Progenitor cell of endocrine pancreas (in vitro differentiated cells): ENCODE measurements at places on chromosomes 2 and 18. TPM values are rescaled to one million over a fixed set of nuclear protein-coding genes. Genes with fewer than 3 reads are reported as not detected.

LRP1B gene
- 0.57 and 1.4 TPM in 2 replicates for total RNA-seq

ABCG8 gene
- total RNA-seq, result not detected in 2 replicates

DNA sequence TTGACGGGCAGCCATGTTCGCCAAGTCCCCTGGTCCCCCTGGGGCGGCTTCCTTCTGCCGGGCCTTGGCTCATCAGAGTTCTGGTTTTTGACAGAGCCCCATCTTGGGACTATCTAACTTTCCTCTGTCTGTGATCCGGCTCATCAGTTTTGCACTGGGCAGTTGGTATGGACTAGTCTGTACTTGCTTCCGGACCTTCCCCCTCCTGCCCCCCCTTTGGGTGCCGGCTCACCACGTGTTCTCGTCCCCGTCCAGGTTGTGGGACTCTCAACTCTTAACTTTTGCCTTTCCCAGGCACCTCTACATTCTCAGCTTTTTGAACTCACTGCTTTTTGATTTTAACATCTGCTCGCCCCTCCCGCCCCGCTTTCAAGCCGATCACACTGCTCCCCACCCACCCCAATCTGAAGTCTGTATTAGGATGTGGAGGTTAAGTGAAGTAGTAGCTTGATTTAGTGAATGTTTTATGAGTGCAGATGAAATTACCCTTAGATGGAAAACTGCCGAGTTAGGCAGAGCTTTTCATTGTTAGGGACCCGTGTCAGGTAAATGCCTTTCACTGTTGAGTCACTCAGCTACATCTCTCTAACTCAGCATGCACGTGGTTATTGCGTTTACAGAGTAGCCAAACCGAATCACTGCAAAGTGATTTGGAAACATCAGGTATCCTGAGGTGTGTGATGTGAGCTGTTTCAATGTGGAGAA, 874 bp downstream of the WDR43 start:
- peaks cover 4% of the 10 kb centered on the region for H3K27me3 ChIP-seq
- H3K4me3 ChIP-seq, result peak overlapping the region; percentile 84
- no peak for DNase-seq
- H3K27ac ChIP-seq, result peak overlapping the region; percentile 96

DNA sequence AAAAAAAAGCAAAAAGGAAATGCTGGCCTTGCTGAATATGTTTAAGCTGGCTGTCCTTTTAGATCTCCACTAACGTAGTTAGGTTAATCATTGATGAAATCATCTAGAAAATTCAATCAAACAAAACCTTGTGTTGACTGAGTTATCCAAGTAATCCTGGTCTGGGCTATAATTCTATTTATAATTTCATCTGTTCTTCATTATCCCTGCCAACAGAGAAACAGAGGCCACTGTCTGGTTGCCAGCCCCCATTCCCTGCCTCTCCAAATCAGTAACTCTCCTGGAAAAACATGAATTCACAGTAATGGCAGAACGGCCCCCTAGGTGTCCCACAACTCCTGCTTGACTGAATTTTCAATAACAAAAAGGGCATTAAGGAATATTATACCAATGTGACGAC, 24.6 kb downstream of the DOCK10 start:
- H3K4me1 ChIP-seq, result peaks cover 31% of the 10 kb centered on the region
- no peak for DNase-seq
- H3K27ac ChIP-seq, result no peak overlapping the region
- H3K4me3 ChIP-seq, result no peak overlapping the region
- H3K36me3 ChIP-seq, result no peaks in the 10 kb centered on the region

GRCh38 chr2:47070920-47071824, 83.9 kb downstream of the STPG4 start:
- H3K4me3 ChIP-seq, result no peak overlapping the region
- H3K27ac ChIP-seq, result no peak overlapping the region
- H3K27me3 ChIP-seq, result no peaks in the 10 kb centered on the region
- peaks cover 4% of the 10 kb centered on the region for H3K4me1 ChIP-seq
- peaks cover 2% of the 10 kb centered on the region for H3K36me3 ChIP-seq

GRCh38 chr18:49650426-49650891, 88.6 kb downstream of the LIPG start:
- peaks cover 8% of the 10 kb centered on the region for H3K27me3 ChIP-seq
- H3K36me3 ChIP-seq, result no peaks in the 10 kb centered on the region
- no peak for DNase-seq
- H3K27ac ChIP-seq, result no peak overlapping the region
- H3K4me1 ChIP-seq, result peaks cover 18% of the 10 kb centered on the region

DNA sequence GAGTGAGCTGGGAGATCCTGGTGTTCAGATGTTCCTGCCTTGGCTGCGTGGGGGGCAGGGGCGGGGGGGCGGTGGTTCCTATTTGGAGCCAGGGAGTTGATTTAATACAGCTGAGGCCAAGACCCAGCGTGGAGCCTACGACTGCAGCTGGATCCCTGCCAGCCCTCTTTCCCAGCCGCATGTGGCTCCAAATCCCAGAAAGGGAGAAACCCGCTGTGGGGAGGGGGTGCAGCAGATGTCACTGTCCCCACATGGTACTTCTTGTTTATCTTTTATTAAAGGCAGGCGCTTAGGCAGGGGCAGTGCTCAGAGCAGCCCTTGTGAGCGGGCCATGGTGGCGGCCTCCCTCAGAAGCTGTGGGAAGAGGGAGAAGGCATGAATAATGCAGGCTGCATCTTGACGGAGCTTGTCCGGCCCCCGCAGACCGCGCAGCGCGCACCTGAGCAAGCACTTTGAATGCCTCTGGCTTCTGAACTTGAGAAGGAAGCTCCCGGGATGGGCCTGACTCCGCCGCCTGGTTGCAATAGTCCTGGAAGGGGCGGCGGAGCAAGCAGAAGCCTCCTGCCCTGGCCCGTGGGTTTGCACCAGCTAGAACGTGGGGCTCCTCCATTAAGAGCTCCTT, 112.1 kb downstream of the GLI2 start:
- H3K4me3 ChIP-seq, result no peak overlapping the region
- H3K27me3 ChIP-seq, result peaks cover 57% of the 10 kb centered on the region
- H3K27ac ChIP-seq, result no peak overlapping the region
- no peak for DNase-seq

DNA sequence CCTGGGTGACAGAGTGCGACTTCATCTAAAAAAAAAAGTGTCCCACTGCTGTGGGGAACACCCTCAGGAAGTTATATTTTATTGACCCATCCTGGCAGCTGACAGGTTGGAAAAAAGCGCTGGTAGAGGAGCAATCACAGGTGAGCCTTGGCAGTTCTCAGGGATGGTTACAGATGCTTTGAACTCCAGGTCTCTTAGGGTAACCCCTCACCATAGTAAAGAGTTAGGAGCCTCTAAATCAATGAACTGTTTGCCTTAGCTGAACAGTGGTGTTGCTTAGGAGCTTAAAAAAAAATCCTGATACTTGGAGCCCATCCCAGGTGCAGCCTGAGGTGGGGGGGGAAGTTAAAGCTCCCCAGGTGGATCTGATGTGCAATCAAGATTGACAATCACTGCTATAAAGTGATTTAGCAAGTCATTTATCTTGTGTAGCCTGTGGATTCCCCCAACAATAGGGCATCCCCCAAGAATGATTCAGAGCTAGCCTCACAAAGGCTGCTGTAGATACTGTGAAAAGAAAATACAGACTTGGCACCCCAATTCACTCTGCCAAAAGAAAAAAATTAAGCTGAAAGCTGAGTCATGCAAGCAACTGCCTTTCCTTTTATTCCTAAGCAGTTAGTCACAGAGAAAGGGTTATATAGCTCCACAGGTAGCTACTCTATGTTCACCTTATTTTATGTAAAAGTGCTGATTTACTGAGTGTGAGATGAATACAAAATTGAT, 14.8 kb downstream of the SLC16A14 start:
- no peaks in the 10 kb centered on the region for H3K27me3 ChIP-seq
- DNase-seq, result no peak

GRCh38 chr2:100577777-100578176, 15.0 kb downstream of the PDCL3 start:
- H3K4me3 ChIP-seq, result no peak overlapping the region
- no peak for DNase-seq
- H3K4me1 ChIP-seq, result no peaks in the 10 kb centered on the region
- no peaks in the 10 kb centered on the region for H3K27me3 ChIP-seq
- no peak overlapping the region for H3K27ac ChIP-seq
